ENCODE measurements at places on chromosomes 12 and 14.

GRCh38 chr12:51900323-51900889 lies 6.9 kb upstream of the ACVRL1 start:
- no peak for DNase-seq

DNA sequence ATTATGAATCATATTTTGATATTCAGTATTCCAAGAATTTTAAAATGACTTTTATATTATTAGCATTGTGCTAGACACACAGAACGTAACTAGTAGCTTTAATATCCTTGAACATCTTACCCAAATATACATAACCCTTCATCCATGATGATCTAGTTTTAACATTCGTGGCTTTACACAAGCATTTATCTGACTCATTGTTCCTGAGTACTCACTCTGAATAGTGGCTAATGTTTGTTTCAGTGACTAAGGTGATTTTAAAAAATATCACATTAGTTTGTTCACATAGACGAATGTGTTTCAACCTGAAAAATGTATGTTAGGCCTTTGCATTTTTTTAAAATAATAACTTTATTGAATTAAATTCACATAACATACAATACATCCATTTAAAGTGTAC lies 80.0 kb upstream of the PTPRQ start:
- DNase-seq: no peak

GRCh38 chr12:114218136-114218535 lies 187.8 kb downstream of the TBX5 start:
- no peak for DNase-seq

DNA sequence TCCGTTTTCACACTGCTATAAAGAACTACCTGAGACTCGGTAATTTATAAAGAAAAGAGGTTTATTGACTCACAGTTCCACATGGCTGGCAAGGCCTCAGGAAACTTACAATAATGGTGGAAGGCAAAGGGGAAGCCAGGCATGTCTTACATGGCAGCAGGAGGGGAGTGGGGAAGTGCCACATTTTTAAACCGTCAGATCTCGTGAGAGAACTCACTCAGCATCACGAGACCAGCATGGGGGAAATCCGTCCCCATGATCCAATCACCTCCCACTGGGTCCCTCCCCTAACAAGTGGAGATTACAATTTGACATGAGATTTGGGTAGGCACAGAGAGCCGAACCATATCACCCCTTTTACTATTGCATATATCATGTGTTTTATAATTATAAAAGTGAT lies 2.0 kb upstream of the PIGH start:
- DNase-seq: no peak

DNA sequence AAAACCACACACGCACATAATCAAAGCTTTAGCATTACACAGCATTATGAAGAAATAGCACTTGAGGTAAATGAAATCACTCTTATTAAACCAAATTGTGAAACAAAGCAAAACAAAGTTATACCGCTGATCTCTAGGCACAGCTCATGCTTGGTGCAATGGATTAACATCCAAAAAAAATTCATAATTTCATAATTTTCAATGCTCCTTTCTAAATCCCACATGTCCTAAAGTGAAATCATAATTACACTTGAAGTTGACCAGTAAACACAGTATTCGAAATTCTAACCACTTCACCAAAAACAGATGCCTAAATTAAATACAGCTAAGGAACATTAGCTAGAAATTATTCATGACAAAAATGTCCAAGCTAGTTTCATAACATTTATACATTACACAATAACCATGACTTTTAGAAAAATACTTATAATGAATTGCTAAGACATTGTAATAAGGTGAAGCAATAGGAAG lies 1.5 kb downstream of the MLH3 start:
- DNase-seq: peak; percentile 33

DNA sequence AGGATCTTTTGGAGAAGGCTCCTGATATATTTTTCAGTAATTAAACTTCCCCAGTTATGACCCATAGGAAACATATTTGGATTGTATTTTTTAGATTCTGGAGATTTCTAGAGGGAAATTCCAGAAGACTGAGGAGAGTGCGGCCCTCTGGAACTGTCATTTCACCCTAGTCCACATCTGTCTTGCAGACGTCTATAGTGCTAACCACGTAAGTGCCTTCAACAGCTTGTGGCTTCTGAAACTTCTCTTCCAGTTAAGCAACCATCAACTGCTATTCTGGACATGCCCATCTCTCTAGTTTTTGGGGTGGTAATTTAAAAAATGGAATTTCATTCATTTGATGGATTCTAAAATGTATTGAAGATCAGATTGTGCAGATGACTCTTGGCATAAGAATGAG lies 1098.8 kb downstream of the TMEM121 start:
- DNase-seq: no peak

DNA sequence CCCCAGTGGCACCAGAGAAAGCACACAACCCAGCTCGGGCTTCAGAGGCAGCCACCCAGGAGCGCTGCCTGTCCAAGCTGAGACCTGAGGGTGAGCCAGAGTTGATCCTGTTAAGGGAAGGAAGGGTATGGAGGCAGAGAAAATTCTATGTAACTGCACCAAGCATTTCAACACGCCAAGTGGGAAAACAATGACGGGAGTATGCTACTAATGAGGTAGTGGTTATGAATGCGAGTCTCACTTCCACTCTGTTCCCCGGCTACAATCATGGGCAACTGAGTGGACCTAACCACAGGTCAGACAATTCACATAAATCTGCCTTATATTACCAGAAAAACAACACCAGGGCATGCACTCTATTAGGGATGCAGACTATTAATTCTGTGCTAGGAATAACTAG lies 9.9 kb downstream of the ATG14 start:
- DNase-seq: no peak

DNA sequence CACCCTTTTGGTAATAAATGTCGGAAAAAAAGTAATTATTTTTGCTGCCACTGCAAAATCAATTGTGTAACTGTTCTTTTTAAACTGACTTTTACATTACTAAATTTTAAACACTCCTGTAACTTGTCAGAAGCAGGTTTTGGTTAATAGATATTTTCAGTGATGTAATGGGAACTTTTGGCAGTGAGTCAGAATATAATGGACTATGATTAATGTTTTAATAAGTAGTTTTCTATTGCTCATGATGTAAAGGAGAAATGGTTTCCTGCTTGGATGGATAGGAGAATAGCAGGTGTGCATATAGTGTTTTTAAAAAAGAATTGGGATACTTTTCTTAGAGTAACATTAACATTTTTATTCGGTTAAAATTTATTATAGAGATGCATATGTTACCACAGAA lies 58.8 kb downstream of the TRMT5 start:
- DNase-seq: peak; percentile 30

DNA sequence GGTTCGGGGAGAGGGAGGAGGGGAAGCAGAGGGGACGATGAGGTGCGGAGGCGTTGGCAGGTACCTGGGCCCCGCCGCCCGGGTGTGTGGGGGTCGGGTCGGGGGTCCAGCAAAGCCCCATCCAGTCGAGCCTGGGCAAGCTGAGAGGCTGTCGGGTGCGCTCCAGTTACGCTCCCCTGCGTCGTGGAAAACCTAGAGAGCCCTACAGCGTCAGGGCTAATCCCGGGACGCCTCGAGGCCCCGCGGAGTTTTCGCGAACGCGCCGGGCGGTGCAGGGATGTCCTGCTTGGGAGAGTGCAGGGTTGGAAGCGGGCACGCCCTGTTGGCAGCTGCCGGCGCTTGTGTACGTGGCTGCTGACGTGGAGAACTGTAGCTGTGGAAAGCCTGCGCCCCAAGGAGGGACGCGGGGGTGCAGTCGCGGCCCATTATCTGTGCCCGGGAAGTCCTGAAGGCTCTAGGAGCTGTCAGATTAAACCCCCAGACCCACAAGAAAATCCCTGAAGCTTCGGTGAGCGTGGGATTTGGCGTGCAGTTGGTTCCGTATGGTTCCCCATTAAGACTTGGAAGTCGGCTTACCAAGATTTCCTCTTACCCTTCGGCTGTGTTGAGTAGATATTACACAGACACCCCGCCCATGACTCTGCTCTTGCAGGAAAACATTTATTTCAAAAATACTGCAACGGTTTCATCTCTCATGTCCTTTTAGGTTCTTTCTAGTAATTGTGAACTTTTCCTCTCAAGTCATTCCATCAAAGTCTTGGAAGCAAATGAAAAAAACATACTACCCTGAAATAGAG lies 11.3 kb upstream of the SLC38A2 start:
- peak; percentile 98 for DNase-seq

GRCh38 chr12:85759623-85760022 lies 76.6 kb downstream of the RASSF9 start:
- DNase-seq: no peak

GRCh38 chr12:45431126-45431525 lies 215.2 kb downstream of the ANO6 start:
- DNase-seq: peak; percentile 14
